ENCODE measurements at places on chromosomes 1 and 21. TPM values are rescaled to one million over a fixed set of nuclear protein-coding genes. Genes with fewer than 3 reads are reported as not detected.

The HPCAL4 gene
- 0.35 TPM for total RNA-seq

GRCh38 chr1:19559641-19560040 is 74.3 kb upstream of the CAPZB start:
- H3K27ac ChIP-seq = no peak overlapping the region
- no peaks in the 10 kb centered on the region for H3K4me1 ChIP-seq
- no peak for DNase-seq
- no peaks in the 10 kb centered on the region for H3K36me3 ChIP-seq
- no peak overlapping the region for H3K4me3 ChIP-seq

The LYPD8 gene
- not detected for total RNA-seq

The UBXN10 gene
- total RNA-seq = 0.93 TPM

- H3K27me3 ChIP-seq = peaks cover 29% of the 10 kb centered on the region
- H3K27ac ChIP-seq = no peak overlapping the region
- DNase-seq = no peak
- H3K36me3 ChIP-seq = no peaks in the 10 kb centered on the region
Measured at GRCh38 chr1:156836892-156837291, 20.2 kb upstream of the SH2D2A start.

- no peak overlapping the region for H3K4me3 ChIP-seq
- no peak overlapping the region for H3K27ac ChIP-seq
- no peaks in the 10 kb centered on the region for H3K36me3 ChIP-seq
Measured at GRCh38 chr1:16882986-16883385, 12.8 kb upstream of the RNU1-2 start.

DNA sequence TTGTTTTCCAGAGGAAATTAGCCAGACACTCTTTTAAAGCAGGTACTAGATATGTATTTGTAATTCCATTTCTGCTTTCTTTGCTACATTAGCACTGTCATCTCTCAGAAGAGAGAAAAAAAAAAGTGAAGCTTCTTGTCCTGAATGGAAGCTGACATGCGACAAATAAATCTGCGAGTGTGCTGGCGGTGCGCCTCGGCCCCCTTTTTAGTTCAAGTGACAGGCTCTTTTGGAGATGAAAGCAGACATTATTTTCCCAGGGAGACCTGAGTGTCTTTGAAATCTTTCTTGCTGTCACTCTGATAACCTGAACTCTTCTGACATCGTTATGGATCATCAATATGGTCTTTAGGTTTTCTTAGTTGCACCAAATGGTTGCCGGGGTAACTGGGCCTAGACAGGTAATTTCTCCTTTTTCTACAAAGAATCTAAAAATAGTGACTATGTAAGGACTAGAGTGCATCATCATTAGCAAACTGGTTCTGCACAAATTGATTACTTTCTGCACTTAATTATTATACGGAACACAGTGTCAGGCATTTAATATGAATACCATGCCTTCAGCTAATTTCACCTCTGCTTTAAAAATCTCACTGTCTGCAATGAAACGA is 478.6 kb downstream of the PCP4 start:
- H3K4me3 ChIP-seq = no peak overlapping the region
- H3K27ac ChIP-seq = no peak overlapping the region
- no peaks in the 10 kb centered on the region for H3K4me1 ChIP-seq
- DNase-seq = no peak
- H3K27me3 ChIP-seq = no peaks in the 10 kb centered on the region

The LRIG2 gene
- total RNA-seq = 11.5 TPM

The CTNNBIP1 gene
- total RNA-seq = 16.3 TPM

- peaks cover 2% of the 10 kb centered on the region for H3K27me3 ChIP-seq
- peak overlapping the region; percentile 85 for H3K4me3 ChIP-seq
- H3K27ac ChIP-seq = peak overlapping the region; percentile 83
- DNase-seq = no peak
- H3K36me3 ChIP-seq = peaks cover 6% of the 10 kb centered on the region
Measured at GRCh38 chr1:85275701-85276214, 674 bp downstream of the BCL10 start.

The FCRL2 gene
- not detected for total RNA-seq

The HCRTR1 gene
- total RNA-seq = not detected

GRCh38 chr1:167829868-167830267 is 84.1 kb downstream of the ADCY10 start:
- no peak overlapping the region for H3K27ac ChIP-seq
- H3K4me3 ChIP-seq = no peak overlapping the region
- DNase-seq = no peak
- H3K36me3 ChIP-seq = no peaks in the 10 kb centered on the region
- peaks cover 5% of the 10 kb centered on the region for H3K27me3 ChIP-seq
- no peaks in the 10 kb centered on the region for H3K4me1 ChIP-seq

The MAP3K7CL gene
- total RNA-seq = 10.3 TPM

GRCh38 chr1:201214461-201214860 is 23.8 kb downstream of the IGFN1 start:
- no peaks in the 10 kb centered on the region for H3K36me3 ChIP-seq
- no peak overlapping the region for H3K4me3 ChIP-seq
- peaks cover 25% of the 10 kb centered on the region for H3K27me3 ChIP-seq
- H3K4me1 ChIP-seq = no peaks in the 10 kb centered on the region
- H3K27ac ChIP-seq = no peak overlapping the region
- DNase-seq = no peak

- H3K27ac ChIP-seq = no peak overlapping the region
- H3K27me3 ChIP-seq = peaks cover 5% of the 10 kb centered on the region
- H3K36me3 ChIP-seq = peaks cover 2% of the 10 kb centered on the region
- H3K4me1 ChIP-seq = peaks cover 24% of the 10 kb centered on the region
- no peak overlapping the region for H3K4me3 ChIP-seq
- DNase-seq = no peak
Measured at GRCh38 chr1:44035726-44036408, 4.6 kb upstream of the SLC6A9 start.

The CD2 gene
- 232 TPM for total RNA-seq

DNA sequence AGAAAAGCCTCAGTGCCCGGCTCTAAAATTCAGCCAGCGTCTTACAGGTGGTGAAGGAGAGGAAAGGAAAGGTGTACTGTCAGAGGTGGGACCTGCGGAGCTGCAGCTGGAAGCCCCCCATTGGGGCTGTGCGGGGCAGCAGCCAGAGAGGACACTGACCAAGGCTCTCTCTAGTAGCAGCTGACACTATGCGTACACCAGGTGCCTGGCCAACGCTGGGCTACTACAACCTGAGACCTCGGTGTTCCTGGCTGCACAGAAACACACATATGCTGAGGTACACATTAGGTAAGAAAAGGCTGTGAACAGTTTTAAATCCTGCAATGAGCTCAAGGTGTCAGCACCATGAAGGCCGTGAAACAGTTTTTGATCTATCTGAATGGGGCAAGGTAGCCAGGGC is 55.5 kb upstream of the EDN2 start:
- H3K4me1 ChIP-seq = no peaks in the 10 kb centered on the region
- H3K4me3 ChIP-seq = no peak overlapping the region
- DNase-seq = no peak
- H3K36me3 ChIP-seq = peaks cover 19% of the 10 kb centered on the region

- no peaks in the 10 kb centered on the region for H3K27me3 ChIP-seq
- no peak overlapping the region for H3K4me3 ChIP-seq
- peaks cover 14% of the 10 kb centered on the region for H3K4me1 ChIP-seq
- H3K27ac ChIP-seq = no peak overlapping the region
Measured at GRCh38 chr1:153360190-153360589, 2.5 kb downstream of the S100A9 start.

GRCh38 chr1:41317361-41317760 is 43.9 kb upstream of the FOXO6 start:
- H3K4me3 ChIP-seq = no peak overlapping the region
- H3K4me1 ChIP-seq = no peaks in the 10 kb centered on the region
- no peak for DNase-seq
- no peaks in the 10 kb centered on the region for H3K36me3 ChIP-seq
- no peak overlapping the region for H3K27ac ChIP-seq

The RGS18 gene
- 0.12 TPM for total RNA-seq

- no peak overlapping the region for H3K27ac ChIP-seq
- H3K4me1 ChIP-seq = no peaks in the 10 kb centered on the region
- no peak for DNase-seq
- no peak overlapping the region for H3K4me3 ChIP-seq
- peaks cover 9% of the 10 kb centered on the region for H3K36me3 ChIP-seq
- peaks cover 62% of the 10 kb centered on the region for H3K27me3 ChIP-seq
Measured at GRCh38 chr1:231446138-231446537, 24.1 kb upstream of the EGLN1 start.

DNA sequence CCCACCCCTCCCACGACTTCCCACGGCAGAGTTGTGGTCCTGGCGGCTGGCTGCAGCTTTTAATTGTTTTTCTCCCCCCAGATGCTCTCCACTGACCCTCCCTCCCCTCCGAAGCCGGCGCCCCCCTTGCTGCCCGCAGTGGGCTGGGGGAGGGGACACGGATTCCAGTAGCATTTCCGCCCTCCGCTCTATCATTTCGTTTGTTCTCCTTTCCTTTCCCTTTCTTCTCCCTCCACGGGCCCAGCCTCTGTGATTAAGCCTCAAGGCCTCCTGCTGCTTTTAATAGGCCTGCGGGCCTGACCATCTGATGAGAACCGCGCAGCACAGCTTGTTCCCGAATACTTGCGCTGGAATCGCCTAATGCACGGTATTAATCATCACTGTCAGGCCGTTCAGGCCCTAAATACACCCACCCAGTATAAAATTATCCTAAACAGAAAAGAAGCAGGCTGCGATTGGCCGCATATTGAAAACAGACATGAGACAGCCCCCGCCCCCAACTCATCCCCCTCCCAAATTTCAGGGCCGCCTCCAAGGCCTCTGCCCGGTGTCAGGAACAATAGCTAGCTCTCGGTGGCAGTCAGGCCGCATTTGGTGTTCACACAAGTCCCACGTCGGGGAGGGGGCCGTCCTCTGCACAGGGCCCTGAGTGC is 102.0 kb upstream of the ARHGEF16 start:
- no peak overlapping the region for H3K4me3 ChIP-seq
- no peaks in the 10 kb centered on the region for H3K36me3 ChIP-seq
- DNase-seq = no peak
- no peak overlapping the region for H3K27ac ChIP-seq
- H3K27me3 ChIP-seq = no peaks in the 10 kb centered on the region
- no peaks in the 10 kb centered on the region for H3K4me1 ChIP-seq

The AKR7A3 gene
- 0.35 TPM for total RNA-seq

The TTC39A gene
- 0.51 TPM for total RNA-seq

GRCh38 chr1:97348599-97349265 is 572.1 kb downstream of the DPYD start:
- H3K4me3 ChIP-seq = no peak overlapping the region
- DNase-seq = no peak
- peak overlapping the region; percentile 63 for H3K27ac ChIP-seq

DNA sequence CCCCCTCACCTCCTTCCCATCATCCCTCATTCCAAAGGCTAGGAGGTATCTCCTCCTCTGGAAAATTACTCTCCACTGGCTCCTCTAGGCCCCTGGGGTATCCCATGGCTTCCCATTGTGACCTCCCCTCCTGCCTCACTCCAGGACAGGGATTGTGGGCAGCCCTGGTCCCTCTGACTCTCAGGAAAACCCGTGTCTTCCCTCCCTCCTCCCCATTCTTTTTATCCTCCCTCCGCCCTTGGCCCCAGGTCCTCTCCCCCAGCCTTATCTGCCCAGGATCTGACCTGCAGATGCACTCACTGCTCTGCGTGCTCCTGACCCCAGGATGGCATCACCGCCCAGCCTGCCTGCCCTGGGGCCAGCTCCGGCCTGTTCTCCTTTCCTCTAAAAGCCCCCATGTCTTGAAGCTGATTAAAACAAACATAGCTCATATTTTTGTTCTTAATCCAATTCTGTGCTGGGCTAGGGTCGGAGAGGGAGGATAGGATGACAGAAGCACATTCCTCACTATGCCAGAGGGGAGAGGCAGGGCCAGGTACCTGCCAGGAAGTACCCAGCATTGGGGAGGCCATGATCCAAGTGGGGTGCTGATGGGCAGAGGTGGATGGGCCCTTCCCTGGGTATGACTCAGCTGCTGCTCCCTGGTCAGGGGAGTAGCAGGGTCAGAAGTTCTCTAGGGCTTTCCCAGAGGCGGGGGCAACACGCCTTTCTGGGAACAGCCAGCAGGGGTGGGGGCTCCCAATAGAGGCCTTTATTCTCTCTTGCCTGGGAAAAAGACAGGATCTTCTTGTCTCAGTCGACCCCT is 13.8 kb upstream of the UBL4B start:
- no peaks in the 10 kb centered on the region for H3K27me3 ChIP-seq
- DNase-seq = no peak
- H3K4me1 ChIP-seq = no peaks in the 10 kb centered on the region
- H3K36me3 ChIP-seq = no peaks in the 10 kb centered on the region
- no peak overlapping the region for H3K27ac ChIP-seq

GRCh38 chr1:2592672-2593071 is 6.1 kb downstream of the PRXL2B start:
- DNase-seq = no peak
- H3K27ac ChIP-seq = no peak overlapping the region
- H3K36me3 ChIP-seq = no peaks in the 10 kb centered on the region
- no peaks in the 10 kb centered on the region for H3K4me1 ChIP-seq

GRCh38 chr1:46797696-46798470 is 963 bp upstream of the CYP4B1 start:
- no peaks in the 10 kb centered on the region for H3K4me1 ChIP-seq
- no peak overlapping the region for H3K27ac ChIP-seq
- no peak overlapping the region for H3K4me3 ChIP-seq
- no peak for DNase-seq

GRCh38 chr1:212293579-212293978 is 8.4 kb downstream of the PPP2R5A start:
- no peak for DNase-seq
- H3K4me3 ChIP-seq = peak overlapping the region; percentile 47
- H3K4me1 ChIP-seq = peaks cover 87% of the 10 kb centered on the region
- H3K36me3 ChIP-seq = no peaks in the 10 kb centered on the region
- peak overlapping the region; percentile 40 for H3K27ac ChIP-seq

Data from activated T-cell treated with anti-CD3 and anti-CD28 coated beads, Interleukin-2, amount 50 U/mL, for 72 hours (primary cell).